ENCODE measurements at places on chromosomes 5 and 9.

GRCh38 chr5:36946101-36946500 lies 69.5 kb downstream of the NIPBL start:
- no peak for DNase-seq

DNA sequence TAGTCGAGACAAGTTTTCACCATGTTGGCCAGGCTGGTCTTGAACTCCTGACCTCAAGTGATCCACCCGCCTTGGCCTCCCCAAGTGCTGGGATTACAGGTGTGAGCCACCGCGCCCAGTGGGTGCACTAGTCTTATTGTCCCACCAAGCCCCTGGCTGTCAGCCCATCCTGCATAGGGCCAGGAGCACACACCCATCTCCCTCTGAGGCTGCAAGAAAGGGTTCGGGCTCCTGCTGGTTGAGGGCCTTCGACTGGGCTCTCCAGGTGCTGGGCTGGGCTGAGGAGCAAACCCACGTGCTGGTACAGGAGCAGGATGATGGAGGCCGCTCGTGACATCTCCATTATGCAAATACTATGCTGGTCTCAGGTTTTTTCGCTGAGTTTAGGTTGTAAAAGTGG lies 25.1 kb upstream of the RNF130 start:
- no peak for DNase-seq

- no peak for DNase-seq
Observed at GRCh38 chr5:31731016-31731415, 92.1 kb downstream of the PDZD2 start.

DNA sequence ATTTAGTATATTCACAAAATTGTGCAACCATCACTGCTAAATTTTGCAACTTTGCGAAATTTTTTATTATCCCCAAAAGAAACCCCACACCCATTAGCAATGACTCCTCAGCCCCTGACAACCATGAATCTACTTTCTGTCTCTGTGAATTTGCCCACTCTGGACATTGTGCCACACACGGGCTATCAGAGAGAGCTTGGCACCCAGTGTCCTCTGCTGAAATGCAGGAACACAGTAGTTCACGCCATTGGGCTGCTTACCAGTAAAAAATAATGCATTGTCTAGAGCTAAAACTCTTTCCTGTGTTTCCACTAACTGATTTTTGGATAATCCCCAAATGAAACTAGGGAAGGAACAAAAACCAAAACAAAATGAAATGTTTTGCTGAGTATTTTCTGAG lies 60.0 kb downstream of the HRH2 start:
- DNase-seq, result no peak

DNA sequence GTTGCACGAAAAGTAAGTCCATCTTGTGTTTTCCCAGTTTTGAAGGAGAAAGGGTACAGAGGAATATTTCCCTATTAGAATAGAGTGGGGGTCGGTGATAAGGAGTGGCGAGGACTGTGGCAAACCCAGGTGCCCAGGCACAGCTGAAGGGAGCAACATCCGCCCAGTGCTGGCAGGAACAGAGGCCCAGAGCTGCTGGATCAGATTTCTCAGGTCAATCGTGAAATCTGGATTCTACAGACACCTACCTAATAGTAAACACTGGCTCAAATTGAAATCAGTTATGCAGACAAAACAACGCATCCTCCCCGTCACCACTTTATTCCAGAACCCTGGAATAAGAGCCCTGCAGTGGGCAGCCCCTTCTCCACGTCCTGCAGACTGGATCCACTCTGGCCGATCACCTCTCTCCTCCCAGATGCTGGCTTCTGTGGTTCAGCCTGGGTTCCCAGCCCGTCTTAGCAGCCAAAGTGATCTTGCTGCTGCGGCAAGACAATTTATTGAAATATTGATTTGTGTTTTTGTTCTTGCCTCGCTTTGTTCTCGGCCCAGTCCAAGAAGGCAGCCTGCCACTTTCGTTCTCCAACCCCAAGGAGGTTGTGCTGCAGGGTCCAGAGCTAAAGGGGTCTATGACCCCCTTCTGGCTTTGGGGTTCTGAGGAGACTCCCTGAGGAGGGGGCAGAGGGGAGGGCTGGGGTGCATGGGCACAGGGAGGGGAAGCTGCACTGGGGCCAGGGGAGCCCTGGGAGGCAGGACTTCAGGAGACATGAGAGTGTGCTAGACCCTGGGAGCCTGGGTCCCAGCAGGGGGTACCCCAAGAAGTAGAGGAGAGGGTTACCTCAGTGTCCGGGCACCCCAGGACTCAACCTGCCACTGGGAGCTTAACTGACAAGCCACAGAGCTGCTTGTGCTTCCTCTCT lies 103.3 kb downstream of the ZNF354C start:
- DNase-seq, result no peak

DNA sequence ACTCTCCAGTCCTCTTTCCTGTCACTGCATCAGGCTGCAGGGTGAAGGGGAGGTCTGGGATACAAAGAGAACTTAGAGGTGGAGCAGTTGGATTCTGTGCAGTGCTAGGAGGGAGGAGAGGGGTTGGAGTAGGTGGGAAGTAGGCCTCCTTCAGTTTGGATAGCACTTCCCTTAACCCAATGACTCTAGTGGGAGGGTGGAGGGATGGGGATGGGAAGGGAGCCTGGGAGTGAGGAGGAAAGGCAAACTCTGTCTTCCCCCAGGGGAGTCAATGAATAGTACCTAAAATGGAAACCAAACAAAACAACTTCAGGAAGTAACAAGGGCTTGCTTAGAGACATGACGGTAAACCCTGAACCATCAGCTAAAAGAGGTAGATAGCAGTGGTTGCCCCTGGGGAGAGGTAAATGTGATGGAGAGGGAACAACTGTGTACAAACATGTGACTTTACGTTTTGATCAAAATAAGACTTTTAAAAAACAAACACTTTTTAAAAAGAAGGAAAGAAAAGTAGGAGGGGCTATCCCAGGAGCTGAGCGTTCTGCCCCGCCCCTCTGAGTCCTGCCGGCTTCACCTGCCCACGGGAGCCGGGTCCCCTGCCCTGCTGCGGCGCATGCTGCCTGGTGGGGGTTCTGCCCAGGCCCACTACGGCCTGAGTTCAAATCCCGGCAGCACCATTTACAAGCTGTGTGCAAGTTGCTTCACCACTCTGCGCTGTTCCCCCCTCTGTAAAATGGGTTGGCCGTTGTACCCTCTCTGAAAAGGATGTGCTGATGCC lies 30.9 kb downstream of the GSN start:
- DNase-seq, result no peak

DNA sequence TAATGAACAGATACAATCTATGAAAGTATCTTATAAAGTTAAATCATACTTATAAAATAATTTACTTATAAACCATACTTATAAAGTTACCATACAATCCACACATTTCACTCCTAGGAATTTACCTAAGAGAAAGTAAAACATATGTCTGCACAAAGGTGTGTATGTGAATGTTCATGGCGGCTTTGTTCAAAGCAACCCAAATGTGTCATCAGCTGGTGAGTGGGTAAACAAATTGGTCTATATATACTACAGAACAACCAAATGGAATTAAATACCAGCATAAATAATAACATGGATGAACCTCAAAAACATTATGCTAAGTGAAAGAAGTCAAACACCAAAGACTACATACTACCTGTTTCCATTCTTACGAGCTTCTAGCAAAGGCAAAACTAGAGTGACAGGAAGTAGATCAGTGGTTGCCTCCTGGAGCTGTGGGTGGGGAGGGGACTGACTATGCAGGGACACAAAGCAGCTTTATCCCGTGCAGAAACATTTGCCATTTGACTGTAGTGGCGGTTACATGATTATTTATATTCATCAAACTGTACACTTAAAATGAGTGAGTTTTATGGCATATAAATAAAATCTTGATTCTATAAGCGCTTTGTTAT lies 10.6 kb downstream of the TRAF1 start:
- DNase-seq, result no peak

GRCh38 chr5:68479524-68479923 lies 264.0 kb downstream of the PIK3R1 start:
- DNase-seq, result no peak

GRCh38 chr5:61306531-61307131 lies 25.4 kb upstream of the ZSWIM6 start:
- DNase-seq, result no peak

DNA sequence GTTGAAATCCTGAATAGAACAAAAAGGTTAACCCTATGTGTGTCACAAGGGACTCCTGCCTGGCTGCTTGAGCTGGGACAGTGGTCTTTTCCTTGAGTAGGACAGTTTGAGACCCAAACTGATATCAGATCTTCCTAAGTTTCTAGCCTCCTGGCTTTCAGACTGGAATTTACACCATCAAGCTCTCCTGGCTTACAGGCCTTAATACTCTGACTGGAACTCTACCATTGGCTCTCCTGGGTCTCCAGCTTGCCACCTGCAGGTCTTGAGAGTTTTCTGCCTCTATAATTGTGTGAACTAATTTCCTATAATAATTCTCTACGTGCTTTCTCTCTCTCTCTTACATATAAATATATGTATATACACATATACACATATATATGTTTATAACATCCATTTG lies 112.5 kb downstream of the PRR16 start:
- DNase-seq, result no peak

GRCh38 chr5:177445052-177445916 lies 1.3 kb upstream of the PRR7 start:
- DNase-seq, result no peak

- no peak for DNase-seq
Observed at GRCh38 chr5:131628990-131629389, 6.0 kb downstream of the RAPGEF6 start.

GRCh38 chr5:107455111-107455544 lies 215.6 kb downstream of the EFNA5 start:
- no peak for DNase-seq

DNA sequence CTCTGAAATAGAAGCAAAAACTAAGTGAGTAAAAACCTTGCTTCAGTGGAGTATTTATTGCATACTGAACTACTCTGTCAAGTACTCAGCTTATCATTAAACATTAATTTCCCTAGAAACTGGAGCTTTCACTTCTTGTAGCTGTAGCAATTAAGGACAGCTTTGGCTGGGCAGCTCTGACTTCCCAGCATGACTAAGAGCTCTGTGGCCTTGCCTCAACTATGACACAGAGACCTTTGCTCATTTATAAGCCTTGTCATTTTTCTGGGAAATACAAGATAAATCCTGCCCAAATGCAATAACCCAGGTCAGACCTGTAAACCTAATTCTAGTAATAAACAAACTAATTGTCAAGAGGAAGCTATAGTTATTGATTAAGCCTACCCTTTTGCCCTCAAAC lies 65.4 kb upstream of the STK32A start:
- DNase-seq, result no peak

- DNase-seq, result no peak
Observed at GRCh38 chr5:129857116-129857515, 47.1 kb upstream of the CHSY3 start.

- DNase-seq, result peak; percentile 15
Observed at GRCh38 chr9:69121155-69122081, 52.7 kb upstream of the TJP2 start.

DNA sequence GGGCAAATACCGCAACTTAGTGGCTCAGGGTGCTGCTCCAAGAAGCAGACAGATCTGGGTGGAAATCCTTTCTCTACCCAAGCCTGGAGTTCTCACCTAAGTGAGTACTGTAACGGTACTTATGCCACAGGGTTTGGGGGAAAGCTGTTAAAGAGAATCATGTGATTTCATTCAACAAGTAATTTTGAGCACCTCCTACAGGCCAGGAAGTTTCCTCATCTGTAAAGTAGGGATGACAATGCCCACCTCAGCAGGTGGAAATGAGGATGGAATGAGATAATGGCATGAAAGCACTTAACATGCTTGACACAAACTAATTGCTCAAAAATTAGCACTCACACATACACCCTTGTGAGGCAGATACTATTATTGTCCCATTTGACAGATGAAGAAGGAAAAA lies 114.1 kb downstream of the JAKMIP2 start:
- DNase-seq, result no peak

- no peak for DNase-seq
Observed at GRCh38 chr5:135231289-135231688, 167.7 kb downstream of the MACROH2A1 start.

DNA sequence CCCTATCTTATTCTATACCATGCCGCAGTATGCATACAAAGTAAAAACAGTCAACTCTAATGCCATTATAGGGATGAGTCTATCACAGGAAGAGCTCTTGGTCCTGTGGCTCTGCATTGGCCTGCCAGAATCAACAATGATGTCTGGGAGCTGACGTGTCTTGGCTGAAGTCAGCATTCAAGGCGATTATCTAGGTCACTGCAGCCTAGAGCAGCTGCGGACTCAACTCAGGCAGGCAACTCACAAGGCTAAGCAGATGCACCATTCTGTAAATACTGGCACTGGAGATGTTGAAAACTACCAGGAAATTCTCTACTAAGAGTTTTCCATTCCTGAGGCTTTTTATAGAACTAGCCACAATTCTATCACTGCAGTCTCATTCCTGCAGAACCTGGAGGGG lies 13.3 kb downstream of the SPATA9 start:
- DNase-seq, result no peak

DNA sequence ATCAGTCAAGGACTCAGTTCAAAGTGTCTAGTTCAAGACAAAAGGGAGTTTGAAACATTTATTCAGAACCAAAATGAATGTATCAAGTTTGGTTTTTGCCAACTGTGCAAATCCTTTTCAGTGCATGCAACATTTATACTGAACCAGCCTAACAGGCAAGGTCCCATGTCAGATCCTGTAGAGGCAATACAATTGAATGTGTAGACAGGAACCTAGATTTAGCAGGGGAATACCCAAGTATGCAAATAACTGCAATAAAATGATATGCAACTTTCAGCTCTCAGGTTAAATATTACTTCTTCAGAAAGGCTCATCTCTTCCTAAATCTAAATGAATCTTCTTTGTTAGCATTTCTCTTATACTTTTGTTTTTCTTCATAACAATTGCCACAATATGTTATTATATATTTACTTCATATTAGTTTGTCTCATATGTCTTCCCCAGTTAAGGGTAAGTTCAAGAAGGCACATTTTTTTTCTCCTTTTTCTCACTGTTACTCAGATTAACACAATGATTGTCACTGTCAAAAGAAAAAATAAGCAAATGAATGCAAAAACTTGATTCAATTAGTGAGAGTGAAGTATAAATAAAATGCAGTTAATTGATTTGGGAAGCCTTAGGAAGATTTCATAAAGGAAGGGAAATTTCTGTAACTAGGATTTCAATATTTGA lies 163.9 kb upstream of the RASA1 start:
- no peak for DNase-seq

DNA sequence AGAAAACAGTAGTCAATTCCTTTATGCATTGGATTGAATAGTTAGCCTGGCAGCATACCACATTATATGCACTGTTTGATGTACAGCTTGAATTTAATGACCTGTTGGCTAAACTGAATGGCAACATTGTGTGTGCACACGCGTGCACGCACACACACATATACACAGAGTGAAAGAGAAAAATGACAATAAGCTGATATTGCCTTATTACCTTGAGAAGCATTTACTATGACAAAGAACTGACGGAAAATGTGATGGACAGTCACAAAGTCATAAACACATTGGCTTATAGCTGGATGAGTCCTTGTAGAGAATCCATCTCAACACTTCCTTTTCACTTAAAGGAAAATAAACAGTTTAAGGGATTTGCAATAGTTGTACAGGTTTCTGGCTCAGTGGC lies 15.5 kb downstream of the JAKMIP2 start:
- no peak for DNase-seq

DNA sequence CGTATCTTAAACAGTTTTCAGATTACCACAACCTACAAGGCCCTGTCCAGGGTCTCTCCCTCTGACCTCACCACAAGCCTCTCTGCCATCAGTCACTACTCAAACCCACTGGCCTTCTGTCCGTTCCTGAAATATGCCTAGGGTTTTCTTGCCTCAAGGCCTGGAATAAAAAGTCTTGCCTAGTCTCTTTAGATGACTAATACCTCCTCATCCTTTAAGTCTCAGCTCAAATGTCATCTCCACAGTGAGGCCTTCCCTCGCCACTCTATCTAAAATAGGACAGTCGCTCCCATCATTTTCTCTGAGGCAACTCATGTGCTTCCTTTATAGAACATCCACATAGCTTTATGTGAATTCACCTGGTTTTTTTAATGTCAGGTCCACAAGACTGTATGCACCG lies 5.2 kb downstream of the DENND1A start:
- no peak for DNase-seq
